ENCODE measurements at places on chromosomes 6 and 20.

- no peak for DNase-seq
Measured at GRCh38 chr6:164507206-164507940, 802.0 kb downstream of the C6orf118 start.

- no peak for DNase-seq
Measured at GRCh38 chr20:62955519-62956386, 3.2 kb downstream of the SLC17A9 start.

- DNase-seq, result no peak
Measured at GRCh38 chr20:17518339-17519052, 12.7 kb downstream of the BFSP1 start.

DNA sequence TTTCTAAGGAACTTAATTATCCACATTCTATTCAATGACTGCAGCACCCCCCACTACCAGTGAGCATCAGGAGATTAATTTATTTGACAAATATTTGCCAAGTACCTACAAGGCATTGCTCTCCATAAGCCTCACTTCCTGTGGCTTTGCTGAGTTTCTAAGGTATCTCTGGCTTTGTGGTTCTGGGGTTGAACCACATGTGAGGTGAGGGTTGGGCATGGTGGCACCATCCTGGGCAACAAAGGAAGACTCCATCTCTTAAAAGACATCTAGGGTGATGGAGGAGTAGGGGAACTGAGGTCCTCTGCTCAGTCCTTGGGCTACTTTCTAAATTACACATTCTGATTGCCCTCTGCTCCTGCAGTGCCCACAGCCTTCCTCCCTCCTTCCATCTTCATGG lies 25.5 kb upstream of the WFDC2 start:
- DNase-seq, result no peak

- no peak for DNase-seq
Measured at GRCh38 chr6:71103130-71103529, 146.3 kb upstream of the B3GAT2 start.

- DNase-seq, result no peak
Measured at GRCh38 chr20:47972916-47973309, 187.6 kb upstream of the SULF2 start.

GRCh38 chr20:19492116-19492515 lies 265.9 kb upstream of the RIN2 start:
- DNase-seq, result no peak

Measured in cerebellar nuclear complex (tissue), 1 donor.